ENCODE measurements at places on chromosomes 4 and X.

- no peak for DNase-seq
Measured at GRCh38 chr4:183533698-183534097, 28.8 kb downstream of the ING2 start.

GRCh38 chrX:130741584-130741983 lies 161.4 kb downstream of the ENOX2 start:
- no peak for DNase-seq

DNA sequence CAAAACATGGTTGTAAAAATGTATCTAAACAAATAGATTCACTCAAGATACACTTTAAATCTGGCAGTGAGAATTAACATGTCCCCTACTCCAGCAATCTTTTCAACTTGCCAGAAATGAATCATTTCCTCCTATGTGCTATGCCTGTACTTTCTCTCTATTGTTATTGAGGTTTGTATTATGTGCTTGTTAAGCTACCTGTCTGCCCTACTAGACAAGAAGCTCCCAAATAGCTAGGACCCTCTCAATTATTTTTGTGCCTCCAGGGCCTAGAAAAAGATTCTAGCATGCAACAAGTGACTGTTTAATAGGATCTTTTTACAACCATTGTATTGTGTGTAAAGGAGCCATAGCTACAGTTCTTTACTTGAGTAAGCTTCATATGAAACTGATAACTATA lies 3.5 kb upstream of the SAP30 start:
- DNase-seq, result no peak

DNA sequence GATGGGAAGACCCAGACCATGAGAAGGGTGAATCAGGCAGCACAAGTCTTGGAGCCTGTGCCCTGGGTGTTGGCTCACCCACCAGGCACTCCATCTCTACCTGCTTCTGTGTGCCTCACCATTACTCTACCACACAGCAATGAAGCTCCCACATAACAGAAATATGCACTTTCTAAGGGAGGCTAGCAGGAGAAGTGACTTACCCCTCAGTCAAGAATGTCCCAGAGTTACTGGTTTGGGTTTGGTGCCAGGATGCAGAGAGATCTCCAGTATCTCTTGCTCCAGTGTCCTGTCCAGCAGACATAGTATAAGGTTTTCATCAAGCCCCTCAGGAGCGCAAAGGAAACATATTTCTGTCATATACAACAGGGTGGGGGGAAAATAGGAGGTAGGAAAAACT lies 11.3 kb upstream of the RAB40A start:
- DNase-seq, result no peak

- peak; percentile 49 for DNase-seq
Measured at GRCh38 chrX:103215425-103215991, 600 bp downstream of the BEX4 start.

GRCh38 chr4:26048950-26049349 lies 134.9 kb downstream of the SMIM20 start:
- no peak for DNase-seq

DNA sequence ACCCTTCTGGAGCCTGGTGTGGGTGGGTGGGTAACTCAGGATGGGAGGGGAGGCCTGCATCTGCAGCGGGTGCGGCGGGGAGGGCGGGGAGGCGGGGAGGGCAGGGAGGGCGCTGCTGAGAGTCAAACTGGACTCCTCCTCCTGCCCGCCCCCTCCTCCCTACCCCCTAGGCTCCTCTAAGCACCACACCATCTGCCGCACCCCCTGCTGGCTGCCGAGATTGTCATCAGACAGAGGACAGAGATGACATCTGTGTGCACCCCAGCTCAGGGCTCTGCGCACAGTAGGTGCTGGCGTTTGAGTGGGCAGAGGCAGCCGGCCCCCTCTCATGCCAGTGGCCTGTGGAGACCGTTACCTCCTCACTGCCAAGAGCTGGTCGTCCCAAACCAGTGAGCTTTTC lies 10.6 kb upstream of the HMX1 start:
- DNase-seq, result no peak

DNA sequence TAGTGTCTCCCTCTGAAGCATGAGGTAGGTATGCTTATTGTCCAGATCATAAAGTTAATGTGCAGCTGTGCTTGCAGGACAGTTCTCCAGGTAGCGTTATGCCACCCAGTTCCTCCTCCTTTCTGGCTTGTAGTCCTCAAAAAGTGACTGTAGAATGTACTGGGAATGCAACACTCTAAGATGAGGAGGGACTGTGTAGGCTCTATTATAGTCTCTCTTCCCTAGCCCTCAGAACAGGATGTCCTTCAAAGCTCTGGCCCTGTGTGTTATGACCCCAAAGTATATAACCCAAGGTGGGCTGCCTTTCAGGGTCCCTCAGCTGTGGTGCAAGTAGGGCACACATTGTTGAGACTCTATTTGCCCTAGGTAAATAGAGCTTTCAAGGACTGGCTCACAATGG lies 20.8 kb upstream of the MANBA start:
- no peak for DNase-seq

DNA sequence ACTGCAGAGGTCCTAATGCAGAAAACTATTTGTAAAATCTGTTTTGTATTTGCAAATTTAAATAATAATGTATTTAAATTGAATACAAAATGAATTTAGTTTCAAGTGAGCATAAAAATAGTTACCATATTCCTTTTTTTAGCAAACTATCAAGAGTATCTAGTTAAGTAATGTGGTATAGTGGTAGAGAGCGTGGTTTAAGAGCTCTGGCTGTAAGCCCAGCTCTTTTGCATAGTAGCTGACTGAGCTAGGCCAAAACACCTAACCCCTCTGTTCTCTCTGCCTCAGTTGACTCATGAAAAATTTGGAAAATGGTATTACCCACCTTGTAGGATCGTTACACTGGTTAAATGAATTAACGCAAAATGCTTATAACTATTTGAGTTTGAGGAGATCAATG lies 18.1 kb upstream of the ADAD1 start:
- no peak for DNase-seq

DNA sequence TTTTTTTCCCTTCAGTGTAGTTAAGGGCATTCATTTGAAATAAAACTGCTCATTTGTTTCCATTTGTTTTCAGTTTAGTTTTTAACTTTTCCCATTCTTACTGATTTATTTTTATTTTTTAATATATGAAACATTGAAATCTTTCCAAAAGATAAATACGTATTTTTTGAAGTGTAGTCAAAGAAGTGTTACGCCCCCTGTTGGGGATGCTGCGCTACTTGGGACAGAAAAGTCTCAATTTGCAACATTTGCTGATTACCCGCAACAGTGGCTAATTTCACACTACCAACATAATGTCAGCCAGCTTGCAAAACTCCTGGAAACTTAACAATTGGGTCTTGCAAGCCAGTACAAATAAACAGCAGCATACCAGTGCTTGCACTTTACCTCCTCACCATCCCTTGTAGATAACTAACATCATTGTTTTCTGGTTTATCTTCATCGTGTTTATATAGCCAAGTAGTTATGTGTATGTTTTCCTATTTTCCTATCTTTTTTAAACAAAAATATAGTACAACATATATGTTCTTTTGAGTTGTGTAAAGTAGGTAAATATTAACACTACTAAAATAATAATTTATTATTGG lies 158.6 kb downstream of the STPG2 start:
- no peak for DNase-seq

- no peak for DNase-seq
Measured at GRCh38 chrX:110276778-110277177, 41.1 kb downstream of the AMMECR1 start.

All from head of caudate nucleus (tissue), 42 donors.